ENCODE measurements at places on chromosomes 5 and 9.
A peak's percentile ranks its signal among the peaks of the same experiment; 100 is the strongest.

DNA sequence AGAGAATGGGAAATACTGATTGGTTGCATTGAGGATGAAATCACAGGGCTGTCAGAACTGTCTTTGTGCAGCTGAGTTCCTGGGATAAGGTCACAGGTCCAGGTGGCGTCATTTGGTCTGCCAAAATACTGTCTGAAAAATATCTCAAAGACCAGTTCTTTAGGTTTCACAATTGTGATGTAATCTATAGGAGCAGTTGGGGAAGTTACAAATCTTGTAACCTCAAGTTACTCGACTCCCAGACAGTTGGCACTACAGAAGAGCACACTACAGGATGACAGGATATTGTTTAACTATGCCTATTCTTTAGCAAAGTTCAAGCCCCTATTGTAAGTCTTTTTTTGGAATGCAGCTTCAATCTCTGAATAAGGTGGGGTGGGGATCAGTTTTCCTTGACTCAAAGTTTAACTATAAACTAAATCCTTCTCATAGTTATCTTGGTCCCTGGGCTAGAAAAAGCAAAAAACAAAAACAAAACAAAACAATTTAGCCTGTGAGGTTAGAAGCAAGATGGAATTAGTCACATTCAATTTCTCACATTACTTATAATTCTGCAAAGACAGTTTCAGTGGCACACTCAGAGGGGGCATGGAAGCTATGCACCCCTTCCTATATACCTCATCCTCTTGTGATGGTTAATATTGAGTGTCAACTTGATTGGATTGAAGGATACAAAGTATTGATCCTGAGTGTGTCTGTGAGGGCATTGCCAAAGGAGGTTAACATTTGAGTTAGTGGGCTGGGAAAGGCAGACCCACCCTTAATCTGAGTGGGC, 276.0 kb downstream of the AUH start:
- no peak for DNase-seq

- no peak for DNase-seq
These were observed 137.4 kb upstream of the ABCA1 start for GRCh38 chr9:105065098-105066088.

DNA sequence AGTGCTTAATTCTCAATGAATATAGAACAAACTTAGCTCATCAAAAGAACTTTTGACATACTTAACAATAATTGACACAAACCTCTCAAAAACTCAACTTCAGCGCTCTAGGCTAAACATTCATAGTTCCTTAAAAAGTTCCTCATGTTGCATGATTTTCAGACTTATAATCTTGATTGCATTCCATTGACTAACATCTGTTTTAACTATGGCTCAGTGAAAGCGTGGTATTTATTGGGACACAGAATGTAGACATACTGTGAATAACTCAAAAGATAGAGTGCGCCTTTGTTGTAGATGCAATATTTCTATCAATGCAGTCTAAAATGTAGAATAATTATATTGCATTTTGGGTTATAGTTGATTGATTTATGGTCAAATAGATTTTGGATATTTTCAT, 227.1 kb upstream of the HAPLN1 start:
- no peak for DNase-seq

- peak; percentile 80 for DNase-seq
These were observed 139.6 kb downstream of the RASEF start for GRCh38 chr9:82923092-82923911.

DNA sequence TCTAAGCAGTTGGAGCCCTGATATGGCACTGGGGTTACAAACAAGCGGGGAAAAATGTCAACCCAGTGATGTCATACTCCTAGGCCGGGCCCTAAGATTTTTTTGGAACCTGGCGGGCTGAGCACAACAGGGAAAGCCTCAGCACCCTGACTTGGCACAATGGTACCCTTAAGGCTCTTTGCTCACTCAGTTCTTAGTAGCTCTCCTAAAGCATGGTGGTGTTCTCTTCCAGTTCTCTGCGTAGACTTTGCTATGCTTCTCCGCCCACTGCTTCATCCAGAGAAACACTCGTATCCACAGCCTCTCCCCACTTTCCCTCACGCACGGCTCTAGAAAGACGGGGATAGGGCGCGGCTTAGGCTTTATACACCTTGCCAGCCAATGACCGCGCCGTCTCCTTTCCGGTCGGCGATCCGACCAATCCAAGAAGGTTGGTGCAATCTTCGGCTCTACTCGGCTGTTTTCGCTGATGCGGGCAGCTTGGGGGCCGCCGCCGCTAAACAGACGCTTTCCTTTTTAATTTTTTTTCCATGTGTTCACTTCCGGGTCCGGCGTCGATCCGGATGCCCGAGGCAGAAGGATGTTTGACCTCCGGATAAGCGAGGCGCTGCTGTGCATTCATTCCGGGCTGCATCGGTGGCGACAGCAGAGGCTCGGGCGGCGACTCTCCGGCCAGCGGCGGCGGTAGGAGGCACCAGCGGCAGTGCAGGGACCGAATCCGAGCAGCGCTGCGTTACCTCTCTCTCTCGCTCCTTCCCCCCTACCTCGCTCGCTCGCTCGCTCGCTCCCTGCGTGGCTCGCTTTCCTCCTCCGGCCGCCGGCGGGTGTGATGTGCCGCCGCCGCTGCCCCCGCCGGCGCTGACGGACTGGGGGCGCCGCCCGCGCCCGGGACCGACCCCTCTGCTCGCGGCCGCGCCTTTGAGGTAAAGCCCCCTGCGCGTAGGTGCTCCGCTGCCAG, at the start of gene CSNK1G3:
Gene CSNK1G3 (plus strand): TSS at position 530 of the 958 bp plus-strand sequence. CDS start 33,487 bp downstream, outside the sequence.
- peak; percentile 86 for DNase-seq
